ENCODE measurements at places on chromosomes 11 and 22.

GRCh38 chr11:33479231-33479630, 221.4 kb downstream of the C11orf91 start:
- no peaks in the 10 kb centered on the region for H3K36me3 ChIP-seq
- peaks cover 17% of the 10 kb centered on the region for H3K27me3 ChIP-seq
- no peak overlapping the region for H3K27ac ChIP-seq
- no peak overlapping the region for H3K4me3 ChIP-seq

DNA sequence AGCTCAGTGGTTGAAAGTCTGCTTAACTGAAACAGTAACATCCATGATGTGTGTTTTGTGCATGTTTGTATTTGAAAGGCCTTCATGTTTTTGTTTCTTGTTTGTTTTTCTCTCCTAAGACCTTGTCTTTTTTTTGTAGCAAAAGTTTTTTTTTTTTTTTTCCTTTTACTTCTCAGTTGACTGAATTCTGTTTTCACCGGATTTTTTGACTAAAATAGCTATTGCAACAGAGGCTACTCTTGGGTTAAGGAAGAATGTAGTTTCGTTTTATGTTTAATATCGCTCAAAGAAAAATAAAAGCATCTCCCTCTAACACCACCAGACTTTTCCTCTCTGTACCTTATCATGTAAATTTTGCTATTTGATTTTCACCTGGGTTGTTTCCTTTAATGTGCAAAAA, 15.1 kb downstream of the APOL6 start:
- no peak for DNase-seq
- peak overlapping the region; percentile 53 for H3K4me3 ChIP-seq
- no peaks in the 10 kb centered on the region for H3K27me3 ChIP-seq

- H3K4me1 ChIP-seq: peaks cover 31% of the 10 kb centered on the region
- H3K27me3 ChIP-seq: no peaks in the 10 kb centered on the region
- peak within 1 kb of the TSS; percentile 97 for H3K27ac ChIP-seq
- H3K36me3 ChIP-seq: peaks cover 40% of the 10 kb centered on the region
- H3K4me3 ChIP-seq: peak within 1 kb of the TSS; percentile 99
- DNase-seq: no peak
These were observed at the start of gene TSKU for GRCh38 chr11:76783294-76783895. Gene TSKU, plus strand, starts transcription at chr11:76783356. Its CDS starts 12,261 bp downstream, at chr11:76795617.

DNA sequence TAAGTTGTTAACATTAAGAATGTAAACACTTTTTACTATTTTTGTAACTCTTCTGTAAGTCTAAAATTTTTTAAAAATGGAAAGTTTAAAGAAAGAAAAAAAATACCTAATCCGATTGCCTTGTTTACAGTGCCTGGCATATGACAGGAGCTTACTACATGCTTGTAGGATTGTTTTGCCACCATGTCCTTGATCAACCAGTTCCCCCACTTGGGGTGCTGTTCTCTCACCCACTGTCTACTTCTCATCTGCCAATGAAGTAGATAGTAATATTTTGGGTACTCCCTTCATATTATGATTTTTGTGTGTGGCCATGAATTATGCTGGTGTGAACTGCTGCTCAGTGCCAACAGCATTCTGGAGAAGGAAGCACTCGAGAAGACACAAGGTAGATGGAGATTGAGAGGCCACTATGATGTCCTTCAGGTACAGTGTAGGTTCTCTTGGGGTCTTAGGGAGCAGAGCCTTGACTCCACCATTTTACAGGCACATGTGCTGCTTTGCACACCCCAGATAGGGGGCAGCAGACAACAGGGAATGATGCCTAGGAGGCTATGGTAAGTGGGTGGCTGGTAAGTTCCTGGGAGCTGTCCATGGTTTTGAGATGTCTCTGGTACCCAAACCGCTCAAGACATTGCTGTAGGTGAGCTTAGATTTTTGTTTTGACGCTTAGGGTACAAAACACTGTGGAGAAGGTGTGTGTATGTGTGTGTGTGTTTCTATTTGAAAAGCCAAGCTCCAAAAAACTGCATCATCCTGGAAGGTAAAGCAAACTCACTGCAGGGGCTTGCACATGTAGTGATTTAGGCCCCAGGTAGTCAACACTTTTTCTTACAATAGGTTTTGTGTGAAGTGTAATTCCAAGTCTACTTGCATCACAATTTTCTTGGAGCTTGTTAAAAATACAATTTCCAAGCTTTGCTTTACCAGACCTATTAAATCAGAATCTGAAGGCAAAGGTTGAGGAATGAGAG, 494.5 kb upstream of the LARGE1 start:
- H3K27ac ChIP-seq: no peak overlapping the region
- no peak overlapping the region for H3K4me3 ChIP-seq
- no peaks in the 10 kb centered on the region for H3K4me1 ChIP-seq
- H3K36me3 ChIP-seq: no peaks in the 10 kb centered on the region
- peaks cover 12% of the 10 kb centered on the region for H3K27me3 ChIP-seq

DNA sequence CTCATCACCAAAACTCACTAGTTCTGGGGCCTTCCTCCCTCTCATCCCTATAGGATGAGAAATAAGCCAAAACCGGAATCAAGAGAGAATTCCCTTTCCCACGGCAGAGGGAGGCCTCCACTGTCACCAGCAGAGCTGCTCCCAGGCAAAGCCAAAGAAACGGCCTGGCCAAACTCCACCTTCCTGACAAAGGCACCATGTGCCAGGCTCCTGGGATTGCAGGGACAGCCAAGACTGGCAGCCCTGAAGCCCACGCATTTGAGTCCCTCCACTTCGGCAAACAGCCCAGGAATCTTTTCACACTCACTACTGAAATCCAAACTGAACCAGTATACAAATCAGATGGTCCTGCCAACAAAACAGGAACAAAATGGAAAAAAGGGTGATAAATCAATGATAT, 6.1 kb downstream of the SMCO4 start:
- DNase-seq: no peak
- H3K36me3 ChIP-seq: no peaks in the 10 kb centered on the region
- peaks cover 6% of the 10 kb centered on the region for H3K4me1 ChIP-seq

DNA sequence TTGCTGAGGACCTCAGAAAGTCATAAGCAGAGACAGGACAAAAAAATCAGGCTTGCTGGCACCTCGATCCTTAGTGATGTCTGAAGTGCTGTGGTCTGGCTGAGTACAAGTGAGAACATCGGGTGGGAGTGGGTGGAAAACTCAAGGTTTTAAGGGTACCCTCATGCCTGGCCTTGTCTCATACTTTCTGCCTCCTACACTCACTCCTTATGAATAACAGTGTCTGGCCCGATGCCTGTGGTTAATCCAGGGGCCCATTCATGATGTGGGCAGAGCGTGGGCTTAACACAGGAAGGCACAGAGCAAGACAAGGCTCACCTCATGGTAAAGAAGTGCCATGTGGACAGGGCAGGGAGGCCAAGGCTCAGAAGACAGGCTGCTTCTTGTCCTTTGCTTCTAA, 11.0 kb upstream of the UCP3 start:
- DNase-seq: no peak
- H3K27ac ChIP-seq: no peak overlapping the region

DNA sequence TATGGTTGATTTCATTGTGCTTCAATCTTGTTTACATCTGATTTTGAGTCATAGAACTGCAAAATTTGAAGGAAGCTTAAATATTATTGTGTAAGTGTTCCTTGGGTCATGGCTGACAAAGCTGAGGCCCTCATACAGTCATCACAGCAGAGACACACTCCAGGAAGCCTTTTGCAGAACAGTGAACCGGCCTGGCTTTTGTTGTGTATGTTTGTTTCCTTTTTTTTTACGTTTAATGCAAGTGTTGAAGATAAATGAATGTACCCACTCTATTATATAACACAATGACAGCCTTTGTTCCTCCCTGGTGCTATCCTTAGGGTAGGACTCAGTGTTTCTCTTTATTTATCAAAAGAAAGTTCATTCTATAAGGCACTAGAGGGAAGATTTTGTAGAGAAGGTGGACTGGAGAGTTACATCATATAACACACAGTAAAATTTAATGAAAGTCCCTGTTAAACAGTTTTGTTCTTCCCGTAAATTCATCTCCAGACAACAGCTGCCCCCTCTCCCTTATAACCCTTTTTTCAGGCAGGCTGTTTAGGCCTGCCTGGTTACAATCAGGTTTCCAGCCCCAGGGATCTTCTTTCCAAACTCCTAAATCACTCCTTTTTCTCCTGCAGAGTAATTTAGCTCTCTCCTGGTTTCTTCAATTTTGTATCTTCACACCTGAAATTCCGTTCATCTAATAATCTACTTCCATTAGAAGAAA, 34.3 kb upstream of the CSTF3 start:
- H3K36me3 ChIP-seq: no peaks in the 10 kb centered on the region
- H3K4me3 ChIP-seq: no peak overlapping the region
- no peaks in the 10 kb centered on the region for H3K4me1 ChIP-seq
- no peak for DNase-seq
- H3K27ac ChIP-seq: peak overlapping the region; percentile 82
- H3K27me3 ChIP-seq: no peaks in the 10 kb centered on the region

DNA sequence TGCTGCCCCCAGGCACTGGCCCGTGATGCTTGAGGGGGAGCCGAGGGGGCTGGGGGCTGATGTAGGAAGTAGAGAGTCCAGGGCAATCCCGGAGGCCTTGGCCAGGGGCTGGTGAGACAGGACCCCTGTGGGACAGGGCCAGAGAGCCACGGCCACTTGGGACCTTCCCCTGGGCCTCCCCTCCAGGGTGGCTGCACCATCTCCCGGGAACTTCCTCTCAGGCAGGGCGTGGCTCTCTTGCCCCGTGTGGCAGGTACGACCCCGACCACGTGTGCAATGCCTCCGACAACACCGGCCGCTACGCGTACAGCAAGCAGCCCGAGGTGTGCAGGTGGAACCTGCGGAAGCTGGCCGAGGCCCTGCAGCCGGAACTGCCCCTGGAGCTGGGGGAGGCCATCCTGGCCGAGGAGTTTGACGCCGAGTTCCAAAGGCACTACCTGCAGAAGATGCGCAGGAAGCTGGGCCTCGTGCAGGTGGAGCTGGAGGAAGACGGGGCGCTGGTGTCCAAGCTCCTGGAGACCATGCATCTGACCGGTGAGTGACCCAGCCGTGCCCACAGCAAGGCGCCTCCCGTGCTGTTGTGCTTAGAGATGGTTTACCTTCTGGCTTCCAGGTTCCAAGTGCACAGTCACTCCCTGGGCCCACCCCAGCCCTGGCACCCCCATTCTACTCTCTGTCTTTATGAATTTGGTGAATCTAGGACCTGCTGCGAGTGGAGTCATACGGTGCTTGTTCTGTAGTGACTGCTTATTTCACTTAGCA, 9.7 kb downstream of the SELENOO start:
- H3K27ac ChIP-seq: no peak overlapping the region
- no peak for DNase-seq
- no peaks in the 10 kb centered on the region for H3K27me3 ChIP-seq
- H3K4me3 ChIP-seq: no peak overlapping the region
- H3K36me3 ChIP-seq: peaks cover 62% of the 10 kb centered on the region
- H3K4me1 ChIP-seq: no peaks in the 10 kb centered on the region

- no peak for DNase-seq
- no peaks in the 10 kb centered on the region for H3K36me3 ChIP-seq
These were observed 1949.4 kb upstream of the RAG2 start for GRCh38 chr11:38547462-38547861.

DNA sequence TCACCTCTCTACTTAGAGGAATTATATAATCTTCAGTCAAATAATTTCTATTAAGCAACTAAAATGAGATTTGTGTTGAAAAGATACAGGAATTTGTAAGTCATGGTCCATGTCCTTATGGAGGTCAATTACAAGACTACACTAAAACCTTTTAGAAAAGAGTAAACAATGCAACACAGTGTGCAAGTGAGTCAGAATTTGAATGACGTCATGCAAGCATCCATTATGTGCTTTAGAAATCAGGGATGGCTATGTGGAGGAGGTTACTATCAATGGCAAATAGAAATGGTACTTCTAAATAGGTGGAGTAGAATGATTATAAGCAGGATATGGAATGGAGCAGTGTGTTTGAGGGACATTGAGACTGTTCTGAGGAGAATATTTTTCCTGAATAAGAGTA, 16.6 kb downstream of the OR10D3 start:
- no peaks in the 10 kb centered on the region for H3K4me1 ChIP-seq
- DNase-seq: no peak
- no peak overlapping the region for H3K4me3 ChIP-seq
- H3K27ac ChIP-seq: no peak overlapping the region
- no peaks in the 10 kb centered on the region for H3K27me3 ChIP-seq

DNA sequence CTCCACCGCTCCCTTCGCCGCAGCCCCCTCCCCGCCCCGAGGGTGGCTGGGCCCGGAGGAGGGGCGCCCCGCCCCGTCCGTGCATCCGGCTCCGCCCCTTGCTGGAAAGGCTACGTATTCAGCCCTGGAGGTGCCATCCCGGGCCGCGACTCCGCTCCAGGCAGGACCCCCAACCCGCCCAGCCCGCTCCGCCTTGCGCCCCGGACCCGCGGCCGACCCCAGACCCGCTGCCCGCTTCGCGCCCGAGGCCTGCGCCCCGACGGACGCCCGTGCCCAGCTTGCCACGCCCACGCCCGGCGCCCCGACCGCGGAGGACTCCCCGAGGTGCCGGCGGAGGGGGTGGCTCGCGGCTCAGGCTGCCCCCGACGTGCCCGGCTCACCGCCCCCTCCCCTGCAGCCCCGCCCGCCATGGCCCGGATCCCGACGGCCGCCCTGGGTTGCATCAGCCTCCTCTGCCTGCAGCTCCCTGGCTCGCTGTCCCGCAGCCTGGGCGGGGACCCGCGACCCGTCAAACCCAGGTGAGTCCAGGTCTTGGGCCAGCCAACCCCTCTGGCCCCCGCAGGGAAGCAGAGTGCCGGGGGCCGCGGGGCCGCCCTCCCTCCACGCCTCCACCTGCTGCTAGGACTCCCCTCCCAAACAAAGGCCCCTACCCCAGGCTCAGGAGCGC, at the start of gene ADM2:
Gene ADM2, plus strand, starts transcription at position 104 of the 667 bp plus-strand sequence. Its CDS starts 305 bp downstream, at position 409.
- DNase-seq: peak; percentile 91
- peaks cover 20% of the 10 kb centered on the region for H3K27me3 ChIP-seq
- no peak within 1 kb of the TSS for H3K27ac ChIP-seq
- no peaks in the 10 kb centered on the region for H3K4me1 ChIP-seq
- H3K36me3 ChIP-seq: no peaks in the 10 kb centered on the region

- peaks cover 2% of the 10 kb centered on the region for H3K36me3 ChIP-seq
- H3K4me3 ChIP-seq: no peak overlapping the region
- no peak overlapping the region for H3K27ac ChIP-seq
- no peak for DNase-seq
- no peaks in the 10 kb centered on the region for H3K27me3 ChIP-seq
These were observed 184.4 kb upstream of the NARS2 start for GRCh38 chr11:78759071-78759470.

DNA sequence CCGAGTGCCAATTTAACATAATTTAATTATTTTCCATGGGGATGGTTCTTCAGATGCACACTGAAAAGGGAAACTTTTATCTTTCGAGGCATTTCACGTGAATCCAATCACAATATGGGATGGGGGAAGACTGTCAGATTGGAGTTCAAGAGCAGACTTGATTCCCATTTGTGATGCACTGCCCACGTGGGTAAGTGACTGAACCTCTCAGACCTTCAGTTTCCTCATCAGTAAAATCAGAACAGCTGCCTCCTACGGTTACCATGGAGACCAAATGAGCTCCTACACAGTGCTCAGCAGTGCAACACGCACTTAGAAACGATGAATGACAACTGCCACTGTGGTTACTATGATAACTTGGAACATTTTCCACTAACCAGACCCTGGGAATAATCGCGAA, 21.7 kb downstream of the KIAA0930 start:
- H3K36me3 ChIP-seq: no peaks in the 10 kb centered on the region
- no peak overlapping the region for H3K4me3 ChIP-seq
- H3K4me1 ChIP-seq: no peaks in the 10 kb centered on the region
- DNase-seq: no peak
- no peak overlapping the region for H3K27ac ChIP-seq

Measured in endodermal cell (in vitro differentiated cells).